ENCODE measurements at places on chromosomes 16 and 17. TPM values are rescaled to one million over a fixed set of nuclear protein-coding genes. Genes with fewer than 3 reads are reported as not detected.

The ETV4 gene
- total RNA-seq = 0.38 TPM

The AIPL1 gene
- total RNA-seq = 0.05 TPM

The BCAR1 gene
- total RNA-seq = 2.9 TPM

The CTRL gene
- 0.61 TPM for total RNA-seq

The HOXB2 gene
- total RNA-seq = 3.0 TPM

The NAGS gene
- 1.3 TPM for total RNA-seq

The SPATA33 gene
- 4.7 TPM for total RNA-seq

The MAPT gene
- total RNA-seq = 0.57 TPM

The TBC1D26 gene
- total RNA-seq = 0.09 TPM

The EFCAB5 gene
- 1.5 TPM for total RNA-seq

The RNU2-1 gene
- not detected for total RNA-seq

The CACNA1H gene
- total RNA-seq = 0.61 TPM

The SLFN14 gene
- 0.19 TPM for total RNA-seq

The DHRS7C gene
- 0.24 TPM for total RNA-seq

The ZFP1 gene
- 26.5 TPM for total RNA-seq

The SMIM36 gene
- not detected for total RNA-seq

Data from thymus (tissue), 14 donors.